ENCODE measurements at places on chromosomes 1 and 21.

GRCh38 chr1:56304975-56305374 lies 274.4 kb downstream of the PLPP3 start:
- no peak for DNase-seq

- DNase-seq: no peak
Measured at GRCh38 chr1:3087049-3087448, 18.0 kb downstream of the PRDM16 start.

DNA sequence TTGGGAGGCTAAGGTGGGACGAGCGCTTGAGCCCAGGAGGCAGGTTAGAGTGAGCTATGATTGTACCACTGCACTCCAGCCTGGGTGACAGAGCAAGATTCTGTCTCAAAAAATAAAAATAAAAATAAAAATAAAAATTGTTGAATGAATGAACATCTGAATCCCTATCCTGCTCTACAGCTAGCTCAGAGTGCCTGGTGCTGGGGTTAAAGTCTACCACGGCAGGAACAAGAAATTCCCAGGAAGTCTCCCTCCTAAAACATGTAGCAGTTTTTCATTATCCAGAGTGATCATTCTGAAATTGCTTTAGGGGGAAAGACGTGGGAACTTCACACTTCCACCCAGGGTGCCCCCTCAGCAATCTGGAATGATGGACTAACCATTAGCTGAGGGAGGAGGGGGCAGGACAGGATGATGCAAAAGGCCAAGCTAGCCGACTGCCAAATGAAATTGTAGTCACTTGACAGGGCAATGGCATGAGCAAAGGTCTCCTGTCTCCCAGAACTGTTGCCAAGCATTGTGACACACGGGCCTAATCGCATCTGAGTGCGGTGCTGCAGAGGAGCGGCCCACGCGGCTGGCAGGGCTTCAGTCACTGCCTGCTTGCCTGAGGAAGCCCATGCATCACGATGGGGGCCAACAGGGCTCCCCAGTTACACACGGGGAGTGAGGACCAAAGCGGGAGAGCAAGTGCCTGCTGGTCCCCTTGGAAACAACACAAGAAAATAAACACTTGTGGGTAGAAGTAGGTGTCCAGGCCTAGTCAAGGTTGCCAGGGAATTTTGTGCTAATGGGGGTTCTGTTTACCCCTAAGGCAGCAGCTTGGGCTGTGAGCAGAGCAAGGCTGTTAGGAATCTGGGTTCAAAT lies 85.7 kb downstream of the NENF start:
- DNase-seq: no peak

GRCh38 chr1:232435729-232436128 lies 194.2 kb downstream of the SIPA1L2 start:
- DNase-seq: no peak

- peak; percentile 49 for DNase-seq
Measured at GRCh38 chr21:17679002-17679600, 66.4 kb upstream of the BTG3 start.

DNA sequence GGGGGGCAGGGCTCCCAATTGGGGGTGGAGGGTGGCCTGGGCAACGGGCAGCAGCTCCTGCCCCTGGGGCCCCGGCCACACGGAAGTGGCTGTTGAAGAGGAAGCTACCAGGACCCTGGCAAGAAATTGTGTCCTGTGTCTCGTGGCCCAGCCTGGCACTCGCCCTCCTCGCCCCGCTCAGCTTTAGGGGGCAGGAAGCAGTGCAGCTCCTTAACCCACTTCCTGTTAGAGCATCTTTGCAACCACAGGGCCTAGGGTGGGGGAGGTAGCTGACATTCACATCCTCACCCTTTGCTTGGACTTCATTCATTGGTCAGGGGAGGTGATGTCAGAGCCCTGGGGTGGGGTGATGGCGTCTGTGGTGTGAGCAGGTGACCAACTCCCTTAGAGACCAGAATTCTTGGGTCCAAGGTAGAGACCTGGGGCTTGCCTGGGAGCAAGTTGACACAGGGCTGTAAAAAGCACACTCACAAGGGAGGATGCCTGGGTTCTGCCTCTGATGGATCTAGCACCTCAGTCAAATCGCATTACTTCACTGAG lies at the start of gene ARHGAP30:
Gene ARHGAP30 (minus strand): TSS at position 161 of the 540 bp plus-strand sequence. CDS start 267 bp downstream, outside the sequence.
- no peak for DNase-seq

DNA sequence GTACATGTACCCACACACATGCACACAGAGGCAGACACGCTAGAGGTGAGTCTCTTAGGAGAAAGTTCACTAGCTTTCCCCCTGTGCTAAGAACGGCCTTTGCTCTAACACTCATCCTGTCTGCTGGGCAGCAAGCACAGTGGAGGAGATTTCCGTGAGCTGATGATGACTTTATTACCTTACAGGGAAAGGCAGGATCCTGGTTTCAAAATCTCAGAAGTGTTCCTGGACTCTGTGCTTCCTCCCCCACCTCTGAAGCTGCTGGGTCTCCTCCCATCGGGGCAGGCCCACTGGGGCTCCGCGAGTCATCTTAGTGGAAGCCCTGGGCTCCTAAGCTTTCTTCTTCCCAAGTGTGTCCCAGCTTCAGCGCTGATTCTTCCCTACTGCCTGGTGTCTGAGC lies 2.7 kb downstream of the FAM3B start:
- DNase-seq: no peak

DNA sequence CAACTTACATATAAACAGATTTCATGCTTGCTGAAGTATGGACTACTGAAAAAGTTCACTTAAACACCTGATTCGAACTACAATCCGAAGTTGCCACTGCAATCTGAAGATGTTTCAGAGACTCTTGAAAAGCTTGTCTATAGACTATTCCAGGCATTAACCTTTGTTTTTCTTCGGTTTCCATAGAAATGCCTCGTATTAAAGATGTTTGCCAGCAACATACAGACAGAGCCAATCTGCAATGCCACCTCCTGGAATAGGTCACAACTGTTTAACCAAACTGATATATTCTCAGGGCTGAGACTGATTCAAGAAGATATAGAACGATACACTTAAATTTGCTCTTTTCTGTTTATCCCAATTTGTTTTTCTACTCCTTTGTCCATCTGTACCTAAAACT lies 28.9 kb upstream of the DMRTB1 start:
- DNase-seq: no peak

GRCh38 chr1:170377896-170378634 lies 153.9 kb upstream of the GORAB start:
- DNase-seq: no peak

DNA sequence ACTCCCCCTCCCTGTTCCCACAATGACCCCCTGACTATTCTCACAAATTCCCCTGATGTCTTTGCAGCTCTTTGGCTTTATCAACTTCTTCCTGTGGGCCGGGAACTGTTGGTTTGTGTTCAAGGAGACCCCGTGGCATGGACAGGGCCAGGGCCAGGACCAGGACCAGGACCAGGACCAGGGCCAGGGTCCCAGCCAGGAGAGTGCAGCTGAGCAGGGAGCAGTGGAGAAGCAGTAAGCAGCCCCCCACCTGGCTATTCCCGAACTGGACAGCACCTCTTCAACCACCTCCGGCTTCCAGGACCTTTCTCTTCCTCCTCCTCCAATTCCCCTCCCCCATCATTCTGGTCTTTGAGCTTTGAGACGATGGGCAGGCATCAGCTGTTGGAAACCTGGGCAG lies 4.4 kb upstream of the ATXN7L2 start:
- no peak for DNase-seq

DNA sequence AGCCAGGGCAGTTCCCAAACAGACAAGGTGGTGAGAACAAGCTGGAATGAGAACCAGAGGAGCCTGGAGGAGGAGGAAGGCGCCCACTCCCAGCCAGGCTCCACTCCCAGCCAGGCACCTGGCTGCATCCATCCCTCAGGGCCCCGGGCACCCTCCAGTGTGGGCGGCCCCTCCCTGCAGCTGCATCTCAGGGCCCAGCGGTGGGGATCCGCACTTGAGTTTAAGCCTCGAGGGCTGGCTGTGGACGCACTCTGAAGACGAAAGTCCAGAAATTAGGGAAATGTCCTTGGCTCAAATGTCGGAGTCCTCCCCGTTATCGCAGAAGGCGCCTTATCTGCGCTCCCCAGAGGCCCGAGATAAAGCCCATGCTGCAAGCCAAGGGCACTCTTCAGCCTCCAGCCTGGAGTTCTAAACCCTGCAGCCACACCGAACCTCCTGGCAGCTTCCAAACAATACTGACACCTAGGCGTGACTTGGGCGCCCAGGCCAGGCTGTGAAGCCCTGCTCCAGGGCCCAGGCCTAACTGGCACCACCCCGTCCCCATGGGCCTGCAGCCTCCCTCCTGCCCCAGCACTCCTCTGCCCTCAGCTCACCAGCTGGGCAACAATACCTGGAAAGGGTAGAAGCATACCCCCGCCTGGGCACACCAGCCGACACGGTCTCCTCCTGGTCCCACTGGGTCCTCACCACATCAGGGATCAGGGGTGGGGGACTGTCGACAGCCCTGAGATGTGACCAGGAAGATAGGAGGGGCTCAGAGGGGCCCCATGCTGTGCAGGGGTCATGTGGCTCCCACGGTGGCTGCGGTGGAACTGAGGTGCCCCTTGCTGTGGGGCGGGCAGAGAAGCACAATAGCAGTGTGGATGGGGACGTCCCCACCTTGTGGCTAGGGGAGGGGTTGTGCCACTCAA lies 184.8 kb upstream of the VAMP3 start:
- peak; percentile 31 for DNase-seq

DNA sequence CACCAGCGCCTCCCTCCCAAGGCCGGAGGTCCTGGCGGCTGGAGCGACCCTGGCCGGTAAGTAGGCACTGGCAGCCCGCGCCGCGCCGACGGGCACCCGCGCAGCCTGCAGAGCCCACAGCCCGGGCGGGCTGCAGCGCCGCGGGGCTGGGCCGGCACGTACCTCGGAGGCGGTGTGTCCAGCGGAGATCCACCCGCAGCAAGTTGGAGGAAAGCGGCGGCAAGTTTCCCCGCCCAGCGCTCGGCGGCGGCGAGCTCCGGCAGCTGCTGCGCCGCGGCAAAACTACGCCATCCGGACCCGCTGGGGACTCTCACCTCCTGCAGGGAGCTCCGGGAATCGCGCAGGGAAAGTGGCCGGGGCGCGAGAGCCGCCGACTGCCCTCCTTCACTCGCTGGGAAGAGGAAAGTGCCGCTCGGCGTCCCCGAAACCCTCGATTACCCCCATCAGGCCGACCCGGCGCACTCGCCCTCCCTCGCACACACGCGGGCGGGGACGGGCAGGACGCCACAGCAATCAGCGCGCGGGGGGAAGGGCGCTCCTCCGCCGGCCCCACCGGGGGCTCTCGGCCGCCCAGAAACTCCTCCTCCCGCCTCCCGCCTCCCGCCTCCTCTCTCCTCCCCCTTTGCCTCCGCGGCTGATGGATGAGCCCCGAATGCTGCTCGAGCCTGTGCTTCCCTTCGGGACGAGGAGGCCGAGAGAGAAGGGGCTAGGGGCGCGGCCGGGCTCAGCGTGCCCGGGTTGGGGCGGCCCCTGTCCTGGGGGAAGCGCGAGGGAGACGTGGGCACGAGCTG lies at the start of gene TGFBR3:
Gene TGFBR3 (minus strand): TSS at position 436 of the 791 bp plus-strand sequence. CDS start 24,620 bp downstream, outside the sequence.
- peak; percentile 67 for DNase-seq

GRCh38 chr1:10784998-10785727 lies 11.3 kb downstream of the CASZ1 start:
- no peak for DNase-seq

DNA sequence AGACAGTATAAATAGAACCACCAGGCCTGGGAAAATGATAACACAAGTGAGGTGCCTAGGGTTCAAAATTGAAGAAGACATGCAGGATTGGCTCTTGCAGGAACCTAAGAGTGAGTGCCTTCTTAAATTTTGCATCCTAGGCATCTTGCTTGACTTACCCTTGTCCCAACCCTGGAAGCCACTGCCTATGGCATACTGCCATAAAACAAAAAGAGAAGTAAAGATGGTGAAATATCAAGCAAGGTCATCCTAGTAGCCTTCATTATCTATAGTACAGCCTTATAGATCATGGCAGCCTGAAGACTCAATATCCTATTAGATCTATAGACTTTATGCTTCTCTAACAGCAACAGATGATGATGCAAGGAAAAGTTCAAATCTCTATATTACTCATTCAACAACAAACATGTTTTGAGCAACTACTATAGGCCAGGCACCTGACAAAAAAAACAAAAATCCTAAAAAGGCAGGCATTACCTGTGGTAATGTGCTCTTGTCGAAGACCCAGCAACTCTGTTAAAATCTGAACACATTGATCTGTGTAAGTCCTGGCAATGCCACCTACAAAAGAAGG lies 6.3 kb downstream of the AP4B1 start:
- no peak for DNase-seq

- no peak for DNase-seq
Measured at GRCh38 chr1:234886081-234886984, 242.3 kb downstream of the TOMM20 start.

- no peak for DNase-seq
Measured at GRCh38 chr21:15441060-15441493, 288.7 kb upstream of the USP25 start.

GRCh38 chr1:171901245-171901644 lies 59.9 kb downstream of the DNM3 start:
- no peak for DNase-seq

GRCh38 chr1:15876357-15877055 lies 29.0 kb downstream of the SPEN start:
- DNase-seq: no peak

DNA sequence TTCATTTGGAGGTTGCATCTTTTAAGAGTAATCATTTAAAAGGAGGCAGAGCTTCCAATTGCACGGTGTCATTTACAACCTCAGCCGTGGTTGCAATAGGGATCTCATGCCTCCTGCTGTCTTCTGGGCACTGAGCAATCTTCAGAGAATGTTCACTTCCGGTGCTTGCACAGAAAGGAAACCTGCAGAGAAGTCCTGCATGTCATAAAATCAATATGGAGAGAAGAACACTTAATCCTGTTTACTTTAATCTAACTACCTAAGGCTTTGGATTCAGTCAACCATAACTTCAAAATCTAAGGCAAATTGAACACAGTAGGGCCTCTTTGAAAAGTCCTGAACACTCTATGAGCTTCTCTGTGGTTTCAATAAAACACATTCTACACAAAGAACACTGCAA lies 11.3 kb upstream of the MAP10 start:
- DNase-seq: no peak

- DNase-seq: no peak
Measured at GRCh38 chr1:116365353-116365780, 7.7 kb upstream of the ATP1A1 start.

- no peak for DNase-seq
Measured at GRCh38 chr21:35882791-35883240, 177.5 kb downstream of the SETD4 start.

GRCh38 chr1:7221826-7222694 lies 436.8 kb downstream of the CAMTA1 start:
- DNase-seq: no peak

DNA sequence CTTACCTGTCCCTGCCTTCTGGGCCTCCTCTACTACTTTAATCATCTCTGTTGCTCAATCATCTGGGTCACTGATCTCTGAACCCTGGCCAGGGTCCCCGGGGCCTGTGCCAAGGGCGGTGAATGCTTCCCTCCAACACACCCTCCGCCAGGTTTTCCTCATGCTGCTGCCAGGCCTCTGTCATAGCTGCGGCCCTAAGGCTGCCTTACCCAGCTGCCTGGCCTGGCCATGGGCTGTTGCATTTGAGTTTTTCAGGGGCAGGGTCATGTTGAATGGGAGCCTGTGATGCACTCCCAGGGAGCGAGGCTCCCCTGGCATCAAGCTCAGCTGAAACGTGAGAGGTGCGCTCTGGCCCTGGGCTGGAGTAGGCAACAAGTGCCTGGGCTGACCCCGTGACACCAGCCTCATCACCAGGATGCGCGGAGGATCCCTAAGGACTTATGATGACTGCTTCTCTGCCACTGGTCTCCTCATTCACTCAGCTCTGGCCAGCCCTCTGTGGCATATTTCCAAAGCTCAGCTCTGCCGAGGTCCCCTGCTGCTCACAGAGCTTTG lies 7.6 kb downstream of the EDN2 start:
- DNase-seq: peak; percentile 13

Measured in NCI-H187 (cell line).